ENCODE measurements at places on chromosomes 5 and 9.

- DNase-seq: no peak
Observed at GRCh38 chr5:43432486-43433375, 20.5 kb upstream of the CCL28 start.

DNA sequence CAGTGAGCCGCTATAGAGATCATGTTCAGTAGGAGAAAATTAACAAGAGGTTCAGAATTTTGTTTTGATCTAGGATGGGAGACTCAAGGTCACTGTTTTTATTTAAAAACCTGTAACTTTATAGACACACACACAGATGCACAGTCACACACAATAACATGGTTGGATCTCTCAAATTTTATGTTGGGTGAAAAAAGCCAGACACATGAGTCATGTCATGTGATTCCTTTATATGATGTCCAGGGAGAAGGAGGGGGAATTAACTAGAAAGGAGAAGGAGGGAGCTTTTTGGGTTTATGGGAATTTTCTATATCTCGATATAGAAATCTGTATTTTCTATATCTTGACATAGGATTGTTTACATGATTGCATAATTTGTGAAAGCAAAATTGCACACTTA lies 17.1 kb downstream of the C6 start:
- DNase-seq: no peak

DNA sequence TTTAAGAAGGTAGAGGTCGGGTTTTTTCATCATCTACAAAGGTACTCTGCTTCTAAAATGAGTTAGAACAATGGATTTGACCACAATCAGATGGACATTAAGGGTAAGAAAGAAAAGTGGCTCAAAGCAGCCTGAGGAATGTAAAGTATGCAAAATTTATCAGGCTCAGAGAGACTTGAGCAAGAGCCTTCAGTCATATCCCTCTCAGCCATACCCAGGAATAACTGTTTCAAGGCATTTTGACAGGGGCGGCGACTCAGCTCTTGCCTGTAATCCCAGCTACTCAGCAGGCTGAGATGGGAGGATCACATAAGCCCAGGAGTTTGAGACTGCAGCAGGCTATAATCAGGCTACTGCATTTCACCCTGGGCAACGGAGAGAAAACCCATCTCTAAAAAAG lies 38.8 kb upstream of the ANXA2R start:
- no peak for DNase-seq

DNA sequence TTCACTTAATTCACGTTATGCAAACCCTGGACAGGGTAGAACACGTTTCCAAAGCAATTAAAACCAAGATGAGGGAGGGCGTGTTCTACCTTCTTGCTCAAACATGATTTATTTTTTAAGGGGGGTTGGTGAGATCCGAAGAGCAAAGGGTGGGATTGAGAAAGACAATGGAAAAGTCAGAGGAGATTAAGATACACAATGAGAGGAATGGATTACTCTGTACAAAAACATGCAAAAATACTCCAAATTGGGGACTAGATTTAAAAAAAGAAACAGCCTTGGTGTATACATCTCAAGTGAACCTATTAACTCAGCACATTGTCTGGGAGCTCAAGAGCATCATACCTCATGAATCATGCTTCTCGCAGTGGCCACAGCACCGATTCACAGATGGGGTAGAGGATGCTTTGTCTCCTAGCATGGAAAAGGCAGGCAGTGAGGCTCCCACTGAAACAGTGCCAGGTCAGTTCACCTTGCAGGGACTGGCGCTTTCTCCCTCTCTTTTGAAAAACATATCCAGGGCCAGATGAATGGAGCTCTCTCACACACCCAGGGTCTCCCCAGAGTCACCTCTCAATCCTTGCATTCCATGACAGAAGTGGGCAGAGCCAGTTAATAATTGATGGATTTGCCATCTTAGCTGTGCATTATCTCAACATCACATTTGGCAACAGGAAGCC lies 459.7 kb downstream of the BNC2 start:
- no peak for DNase-seq

DNA sequence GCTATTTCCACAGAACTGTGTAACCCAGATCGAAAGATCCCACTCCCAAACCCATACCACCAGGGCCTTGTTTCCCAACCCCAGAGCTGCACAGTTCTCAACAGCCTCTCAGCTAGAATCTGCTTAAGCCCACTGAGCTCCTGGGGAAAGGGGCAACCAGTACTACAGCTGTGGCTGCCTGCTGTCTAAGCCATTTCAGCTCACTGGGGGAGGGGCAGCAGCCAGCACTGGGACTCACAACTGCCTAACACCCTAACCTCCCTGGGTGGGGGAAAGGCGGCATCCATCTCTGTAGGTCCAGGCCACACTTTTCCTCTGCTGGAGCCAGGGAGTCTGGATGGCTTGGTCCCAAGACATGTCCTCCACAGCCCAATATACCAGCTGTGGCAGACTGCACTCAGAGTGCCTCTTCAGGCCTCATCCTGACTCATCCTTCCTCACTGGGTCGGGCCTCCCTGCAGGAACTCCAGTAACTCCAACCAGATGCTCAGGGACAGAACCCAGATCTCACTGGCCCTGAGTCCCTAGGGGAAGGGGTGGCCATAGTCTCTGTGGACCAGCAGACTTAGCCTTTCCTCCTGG lies 241.4 kb downstream of the HINT1 start:
- no peak for DNase-seq

GRCh38 chr9:25548847-25549246 lies 129.4 kb downstream of the TUSC1 start:
- no peak for DNase-seq

DNA sequence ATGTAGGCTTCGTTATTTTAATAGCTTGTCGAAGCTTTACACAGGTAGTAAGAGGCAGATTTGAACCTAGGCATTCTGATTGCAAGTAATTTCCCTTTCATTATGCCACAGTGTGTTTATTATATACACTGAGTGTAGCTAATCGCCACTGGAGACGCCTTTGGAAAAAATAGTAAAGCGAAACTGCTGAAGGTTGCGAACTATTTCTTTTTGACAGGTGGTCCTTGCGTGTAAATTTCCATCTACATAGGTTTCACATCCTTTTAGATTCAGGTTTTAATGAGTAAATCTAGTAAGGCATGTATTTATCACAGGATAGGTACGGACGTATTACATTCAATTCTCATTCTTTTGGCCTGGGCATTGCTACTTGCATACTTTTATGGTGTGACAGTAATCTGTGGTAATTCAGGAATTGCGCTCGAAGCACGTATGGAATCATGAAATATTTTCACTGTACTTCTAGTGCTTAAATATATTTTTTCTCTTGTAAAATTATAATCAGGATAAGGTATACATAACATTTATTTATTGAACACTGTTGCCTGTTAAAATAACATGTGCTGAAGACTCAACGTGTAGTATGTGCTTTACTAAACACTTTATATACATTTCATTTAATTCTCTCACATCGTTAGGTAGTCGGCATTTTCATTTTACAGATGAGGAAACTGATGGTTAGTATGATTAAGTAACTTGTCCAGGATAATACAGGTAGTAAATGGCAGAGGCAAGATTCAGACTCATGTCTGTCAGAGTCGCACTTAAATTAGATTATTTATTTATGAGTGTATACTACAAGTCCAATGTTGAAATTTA lies 1.8 kb downstream of the MARCHF6 start:
- no peak for DNase-seq

- no peak for DNase-seq
Observed at GRCh38 chr5:21152611-21153010, 1164.6 kb upstream of the CDH18 start.

- no peak for DNase-seq
Observed at GRCh38 chr5:89932771-89933181, 476.8 kb downstream of the CETN3 start.

DNA sequence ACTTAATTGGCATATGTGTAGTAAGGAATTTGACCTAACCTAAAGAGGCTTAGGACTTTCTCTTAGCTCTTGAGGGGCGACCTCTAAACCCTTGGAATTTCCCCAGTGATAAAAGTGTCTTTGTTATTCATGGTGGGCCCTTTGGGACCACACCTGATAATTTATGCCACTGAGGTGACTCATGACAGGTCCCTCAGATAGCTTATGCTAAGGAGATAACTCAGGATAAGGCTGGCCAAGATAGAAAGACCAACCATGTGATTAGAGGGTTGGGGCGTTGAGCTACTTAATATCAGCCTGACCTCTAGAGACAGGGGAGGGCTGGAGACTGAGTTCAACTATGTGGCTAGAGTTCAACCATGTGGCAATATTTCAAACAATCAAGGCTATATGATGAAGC lies 218.1 kb downstream of the AP3B1 start:
- no peak for DNase-seq

DNA sequence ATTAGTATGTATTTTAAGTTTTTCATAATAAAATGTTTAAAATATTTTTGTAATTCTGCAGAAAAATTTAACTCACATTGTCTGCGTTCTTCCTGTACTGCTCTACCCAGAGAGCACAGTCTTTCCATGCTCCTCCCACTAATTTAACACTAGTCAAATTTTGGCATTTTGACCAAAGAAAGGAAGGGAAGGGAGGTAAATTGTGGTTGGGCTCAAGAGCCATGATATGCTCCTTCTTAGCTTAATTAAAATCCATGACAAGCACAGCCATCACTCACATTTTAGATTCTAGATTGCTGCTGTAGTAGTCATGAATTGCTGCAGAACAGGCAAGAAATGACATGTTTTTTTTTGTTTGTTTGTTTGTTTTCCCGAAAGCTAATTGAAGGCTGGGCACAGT lies 98.4 kb downstream of the NLN start:
- DNase-seq: no peak

- no peak for DNase-seq
Observed at GRCh38 chr5:76372323-76373054, 30.6 kb upstream of the IQGAP2 start.

- no peak for DNase-seq
Observed at GRCh38 chr9:31089549-31090221, 1294.8 kb upstream of the ACO1 start.

GRCh38 chr5:1728846-1729245 lies 70.8 kb downstream of the MRPL36 start:
- DNase-seq: no peak

DNA sequence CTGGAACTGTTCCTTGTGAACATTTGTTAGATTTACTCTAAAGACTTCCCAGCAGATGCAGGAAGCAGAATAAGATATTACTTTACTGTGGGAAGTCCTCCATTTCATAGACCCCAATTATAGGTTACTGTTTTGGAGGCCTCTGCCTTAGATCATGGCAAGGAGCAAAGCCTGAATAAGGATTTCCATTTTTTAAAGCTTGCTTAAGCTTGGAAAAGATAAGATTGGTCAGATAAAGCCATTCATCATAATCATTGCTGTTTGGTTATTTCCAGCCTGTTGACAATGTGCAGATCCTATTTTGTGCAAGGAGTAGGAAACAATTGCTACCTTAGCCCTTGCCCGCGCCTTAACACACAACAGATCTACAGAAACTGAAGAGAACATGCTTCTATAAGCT lies 129.5 kb upstream of the ITGA1 start:
- DNase-seq: no peak

- no peak for DNase-seq
Observed at GRCh38 chr5:149586708-149587318, 5.5 kb downstream of the ARHGEF37 start.

DNA sequence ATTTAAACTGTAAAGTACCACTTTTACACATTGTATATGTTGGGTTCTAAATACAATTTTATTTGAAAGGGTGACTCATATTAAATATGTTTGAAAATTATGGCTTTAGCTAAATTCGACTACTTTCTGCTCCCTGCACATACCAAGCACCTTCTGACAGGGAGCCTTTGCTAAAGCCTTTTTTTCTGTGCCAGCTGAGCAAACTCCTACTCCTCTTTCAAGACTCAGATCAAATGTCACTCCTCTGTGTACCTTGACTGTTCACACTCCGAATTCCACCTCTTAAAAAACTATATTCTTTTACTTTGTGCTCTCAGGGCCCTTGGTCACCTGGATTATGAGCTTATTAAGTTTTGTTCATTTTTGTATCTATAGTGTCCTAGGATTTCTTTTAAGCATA lies 6.5 kb upstream of the OXCT1 start:
- no peak for DNase-seq

GRCh38 chr5:93790401-93790800 lies 49.0 kb upstream of the POU5F2 start:
- DNase-seq: no peak

DNA sequence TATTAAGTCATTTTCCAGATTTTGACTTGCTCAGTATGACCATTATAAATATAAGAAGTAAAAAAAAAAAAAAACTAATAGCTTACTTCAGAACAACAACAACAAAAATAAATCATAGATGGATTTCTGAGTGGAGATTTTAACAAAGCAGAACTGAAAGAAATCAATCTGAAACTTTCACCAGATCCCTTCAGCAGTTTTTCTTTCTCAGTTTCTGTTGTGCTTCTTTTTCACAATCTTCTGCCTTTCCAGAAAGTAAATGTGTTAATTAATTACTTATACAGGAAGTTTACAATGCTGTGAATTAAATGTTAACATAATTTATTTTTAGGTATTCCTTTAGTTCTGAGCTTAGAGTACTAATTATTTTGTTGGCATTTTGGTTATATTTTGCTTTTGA lies 73.5 kb downstream of the CHSY3 start:
- DNase-seq: no peak

- DNase-seq: no peak
Observed at GRCh38 chr9:22919423-22919822, 472.8 kb downstream of the DMRTA1 start.

DNA sequence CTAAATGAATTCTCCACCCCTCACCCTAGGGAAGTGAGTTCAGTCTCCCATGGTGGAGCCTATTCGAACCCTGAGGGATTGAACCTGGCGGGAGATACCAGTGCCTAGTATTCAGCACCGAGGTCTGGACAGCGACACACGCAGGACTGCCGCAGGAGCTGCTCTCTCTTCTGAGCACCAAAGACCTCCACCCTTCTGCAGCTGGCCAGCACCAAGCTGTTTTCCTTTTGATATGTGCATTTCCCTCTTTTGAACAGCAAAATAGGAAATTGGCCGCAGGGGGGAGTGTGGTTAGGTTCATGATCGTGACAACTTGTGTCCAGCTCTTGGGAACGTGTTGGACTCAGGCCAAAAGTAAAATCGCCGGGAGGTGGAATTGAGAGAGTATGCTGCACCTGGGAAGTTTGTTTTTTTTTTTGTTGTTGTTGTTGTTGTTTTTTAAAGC lies 1.2 kb upstream of the PCSK1 start:
- no peak for DNase-seq

DNA sequence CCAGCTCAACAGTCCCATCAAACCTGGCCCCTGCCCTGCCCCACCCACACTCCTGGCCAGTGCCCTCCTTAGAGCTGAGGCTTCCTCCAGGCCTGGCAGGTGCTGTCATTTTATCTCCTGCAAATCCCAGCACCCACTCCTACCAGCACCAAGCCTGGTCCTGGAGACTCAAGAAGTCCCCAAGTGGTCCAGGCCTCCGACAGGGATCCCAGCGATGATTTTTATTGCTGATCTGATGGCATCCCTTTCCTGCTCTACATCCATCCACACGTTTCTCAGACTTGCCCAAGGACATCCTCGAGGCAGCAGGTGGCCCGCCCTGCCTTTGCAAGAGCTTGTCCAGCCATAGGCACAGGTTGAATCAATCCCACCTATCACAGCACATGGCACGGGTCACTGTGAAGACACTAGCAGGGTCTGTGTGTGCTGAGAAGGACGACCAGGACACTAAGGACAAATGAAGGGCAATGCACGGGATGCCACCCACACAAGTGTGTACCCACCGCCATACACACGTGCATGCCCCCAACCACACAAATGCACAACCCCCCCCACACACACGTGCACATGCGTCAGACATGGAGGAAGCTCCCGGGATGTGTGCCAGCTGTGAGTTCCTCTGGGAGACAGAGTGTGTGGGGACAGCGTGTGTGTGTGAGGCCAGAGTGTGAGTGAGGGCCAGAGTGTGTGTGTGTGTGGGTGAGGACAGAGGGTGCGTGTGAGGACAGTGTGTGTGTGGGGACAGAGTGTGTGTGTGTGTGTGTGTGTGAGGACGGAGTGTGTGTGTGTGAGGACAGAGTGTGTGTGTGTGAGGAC lies 62.4 kb upstream of the UBAC1 start:
- no peak for DNase-seq
